ENCODE measurements at places on chromosomes 3 and 15.

DNA sequence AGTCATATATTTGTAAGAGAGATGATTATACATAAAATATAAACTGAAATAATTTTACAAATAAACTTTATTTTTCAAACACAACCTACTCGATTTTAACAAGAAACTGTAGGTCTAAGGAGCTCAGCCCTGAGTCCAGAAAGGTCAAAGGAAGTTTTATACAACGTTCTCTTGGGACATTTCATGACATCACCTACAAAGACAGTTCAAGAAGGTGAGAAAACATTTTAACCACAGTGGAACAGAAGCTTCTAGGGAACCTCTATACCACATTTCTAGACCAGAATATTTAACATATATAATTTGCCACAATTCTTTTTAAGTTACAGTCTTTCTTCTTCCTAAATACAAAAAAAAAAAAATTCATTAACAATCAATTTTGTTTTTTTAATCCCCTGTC lies 40.1 kb downstream of the CBLB start:
- no peak for DNase-seq

- DNase-seq, result no peak
These were observed 248.1 kb upstream of the NR2E3 start for GRCh38 chr15:71562251-71562650.

DNA sequence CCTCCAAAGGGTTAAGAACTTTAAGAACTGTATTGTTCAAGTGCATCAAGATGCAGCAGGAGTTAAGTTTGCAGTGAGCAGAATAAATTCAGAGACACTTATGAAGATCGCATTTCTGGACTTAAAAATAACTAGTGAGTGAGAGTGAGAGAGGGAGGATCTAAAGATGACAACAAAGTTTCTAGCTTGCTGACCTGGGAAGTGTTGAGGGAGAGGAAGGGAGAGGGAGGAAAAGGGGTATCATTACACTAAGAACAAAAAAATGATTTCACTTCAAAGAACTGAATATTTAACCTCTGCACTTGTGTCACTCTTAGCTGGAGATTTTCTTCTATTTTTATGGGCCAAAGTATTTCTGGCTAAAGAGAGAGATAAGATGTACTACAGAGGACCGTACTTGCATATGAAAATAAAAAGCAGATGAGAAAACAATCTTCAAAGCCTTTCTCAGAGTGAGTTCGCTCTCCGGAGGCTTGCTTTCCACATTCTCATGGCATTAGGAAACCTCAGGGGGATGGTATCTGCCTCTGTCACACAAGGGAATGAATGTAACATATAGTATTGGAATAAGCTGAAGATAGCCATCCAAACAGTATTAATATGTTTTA lies 91.4 kb upstream of the TJP1 start:
- no peak for DNase-seq

DNA sequence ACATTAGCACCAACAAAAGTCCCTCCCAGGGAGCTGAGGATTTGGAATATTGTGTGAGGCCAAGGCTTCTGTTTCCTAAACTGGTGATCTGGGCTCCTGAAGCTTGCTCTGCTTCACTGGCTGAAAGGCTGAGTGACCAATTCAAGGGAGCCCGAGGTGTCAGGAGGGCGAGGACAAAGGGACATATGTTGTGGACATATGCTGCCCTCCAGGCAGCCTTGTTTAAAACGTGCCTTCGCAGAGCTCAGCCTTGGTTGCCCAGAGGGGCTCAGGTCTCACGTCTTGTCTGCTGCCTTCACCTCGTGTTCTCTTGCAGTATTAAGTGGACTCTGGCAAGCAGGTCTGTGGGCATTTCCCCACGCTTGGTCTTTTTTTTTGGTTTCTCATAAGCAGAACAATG lies 7.0 kb downstream of the SLCO3A1 start:
- DNase-seq, result no peak

DNA sequence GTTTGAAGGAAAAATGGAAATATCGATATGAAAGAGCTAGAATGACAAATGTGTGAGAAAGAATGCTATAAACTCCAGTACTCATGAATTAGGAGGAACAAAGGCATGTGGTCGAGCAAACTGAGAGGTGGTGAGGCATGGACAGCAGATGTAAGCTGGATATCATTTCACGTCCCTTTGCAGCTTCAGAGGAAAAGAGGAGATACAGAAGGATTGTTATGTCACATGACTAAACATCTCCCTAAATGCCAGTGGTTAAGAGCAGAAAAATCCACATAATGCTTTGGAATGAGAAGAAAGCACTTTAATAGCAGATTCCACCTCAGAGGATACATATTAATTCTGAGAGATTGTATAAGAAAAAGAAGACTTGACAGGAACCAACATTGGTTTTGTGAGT lies 248.7 kb downstream of the ZIC4 start:
- DNase-seq, result no peak

- no peak for DNase-seq
These were observed 151.7 kb downstream of the MEGF11 start for GRCh38 chr15:66101715-66102395.

DNA sequence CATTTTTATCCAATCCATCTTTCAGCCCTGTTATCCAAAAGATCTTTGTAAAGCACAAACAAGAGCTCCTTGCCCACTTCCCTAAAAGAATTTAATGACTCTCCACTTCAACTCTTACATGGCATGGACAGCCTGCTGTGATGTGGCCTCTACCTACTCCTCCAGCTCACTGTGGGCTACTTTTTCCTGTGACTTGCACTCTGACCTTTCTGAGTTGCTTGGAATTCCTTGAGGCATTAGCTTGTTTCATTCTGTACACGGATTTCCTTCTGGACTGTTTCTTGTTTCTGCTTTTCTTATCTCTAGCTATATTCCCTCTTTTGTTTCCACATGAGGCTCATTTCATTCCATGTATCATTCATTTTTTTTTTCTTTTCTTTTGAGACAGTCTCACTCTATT lies 15.2 kb downstream of the QTRT2 start:
- DNase-seq, result no peak

- DNase-seq, result no peak
These were observed 33.3 kb upstream of the CGNL1 start for GRCh38 chr15:57343048-57343447.

DNA sequence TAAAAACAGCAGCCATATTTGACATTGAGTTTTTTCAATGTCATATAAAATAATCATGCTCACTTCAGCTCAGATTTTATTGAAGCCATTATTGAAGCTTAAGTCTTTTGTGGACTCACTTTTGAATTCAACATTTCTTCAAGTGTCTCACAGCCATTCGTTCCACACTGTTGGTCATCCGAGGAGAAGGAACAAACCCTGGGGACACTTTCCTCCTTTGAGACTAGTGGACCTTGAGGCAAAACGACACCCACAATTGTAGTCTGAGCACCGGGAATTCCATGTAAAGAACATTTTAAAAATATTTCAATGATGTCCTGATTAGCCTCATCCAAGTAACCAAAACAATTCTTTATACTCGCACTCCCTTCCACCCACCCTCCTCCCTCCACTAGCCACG lies 174.7 kb downstream of the CD47 start:
- DNase-seq, result no peak

- no peak for DNase-seq
These were observed 523.6 kb downstream of the NTRK3 start for GRCh38 chr15:87732976-87733375.

GRCh38 chr3:144380849-144381248 lies 409.2 kb downstream of the DIPK2A start:
- no peak for DNase-seq

- DNase-seq, result no peak
These were observed 88.8 kb upstream of the C3orf80 start for GRCh38 chr3:160136421-160136820.

DNA sequence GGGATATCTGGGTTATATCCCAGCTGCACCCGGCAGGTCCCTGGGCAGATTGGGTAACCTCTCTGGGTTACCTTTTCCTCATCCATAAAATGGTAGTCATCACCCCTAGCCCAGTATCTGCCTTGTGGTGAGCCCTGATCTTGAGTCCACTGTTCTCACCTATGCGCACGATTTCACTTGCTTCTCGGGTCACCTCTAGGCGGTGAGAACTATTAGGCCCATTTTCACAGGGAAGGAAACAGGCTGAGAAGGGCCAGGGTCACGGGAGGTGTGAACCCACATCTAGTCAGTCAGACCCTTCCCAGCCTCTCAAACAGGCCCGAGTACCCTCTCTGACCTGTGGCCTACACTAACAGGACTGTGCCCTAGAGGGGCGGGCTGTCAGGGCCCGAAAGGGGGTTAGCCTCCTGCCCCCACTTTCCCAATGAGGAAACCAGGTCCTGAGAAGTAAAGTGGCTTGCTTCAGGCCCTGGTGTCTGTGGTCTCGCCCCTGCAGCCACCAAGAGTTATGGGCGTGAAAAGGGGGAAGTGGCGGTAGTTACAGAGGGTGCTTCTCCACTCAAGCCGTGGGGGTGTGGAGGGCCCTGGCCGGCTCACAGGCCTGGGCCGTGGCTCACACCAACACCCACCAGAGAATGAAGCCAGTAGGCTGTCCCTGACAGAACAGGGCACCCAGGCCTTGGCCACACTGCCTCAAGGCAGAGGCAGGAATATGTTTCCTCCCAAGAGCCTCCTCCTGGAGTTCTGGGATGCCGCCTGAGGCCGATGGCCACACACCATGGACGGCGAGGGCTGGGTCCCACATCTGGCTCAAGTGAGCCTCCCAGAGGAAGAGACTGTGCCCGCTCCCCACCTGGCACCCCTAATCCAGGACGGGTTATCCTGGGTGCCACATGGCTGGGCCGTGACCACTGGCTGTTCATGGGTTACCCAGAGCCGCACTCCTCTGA lies 19.5 kb downstream of the PSTPIP1 start:
- DNase-seq, result no peak

GRCh38 chr3:28053759-28054158 lies 187.7 kb upstream of the CMC1 start:
- no peak for DNase-seq

GRCh38 chr15:88695691-88696251 lies 57.0 kb downstream of the ISG20 start:
- DNase-seq, result no peak

DNA sequence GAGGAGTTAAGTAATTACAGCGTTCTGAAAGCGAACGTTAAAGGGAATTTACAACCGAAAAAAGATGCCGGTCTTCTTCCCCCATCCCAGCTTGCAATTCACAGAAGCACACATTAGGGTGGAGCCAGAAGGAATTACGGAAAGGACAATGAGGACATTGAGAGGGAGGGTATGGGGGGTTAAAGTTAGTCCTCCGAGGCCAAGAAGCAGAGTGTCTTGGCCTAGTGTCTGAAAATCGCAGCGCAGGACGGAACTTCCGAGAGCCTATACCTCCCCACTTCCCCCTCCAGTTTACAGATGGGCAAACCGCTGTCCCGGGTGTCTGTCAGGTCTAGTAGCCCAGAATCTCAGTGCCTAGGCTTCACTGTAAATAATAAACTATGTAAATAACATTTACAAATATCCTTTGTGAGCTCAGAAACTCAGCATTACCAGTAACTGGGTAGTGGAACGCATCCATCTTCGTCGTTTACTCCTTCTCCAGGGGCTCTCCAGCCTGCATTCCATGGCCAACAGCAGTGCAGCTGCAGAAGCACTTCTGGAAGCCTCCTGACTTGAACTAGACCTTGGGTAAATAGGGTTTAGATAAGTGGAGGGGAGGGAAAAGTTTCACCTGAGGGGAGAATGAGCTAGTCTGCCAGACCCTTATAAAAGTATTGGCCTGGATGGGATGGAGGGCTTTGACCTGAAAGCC lies 922 bp downstream of the ADPRH start:
- no peak for DNase-seq

- no peak for DNase-seq
These were observed 139.7 kb downstream of the LIPC start for GRCh38 chr15:58571491-58571890.

GRCh38 chr3:185081521-185081920 lies 71.3 kb downstream of the C3orf70 start:
- no peak for DNase-seq

- no peak for DNase-seq
These were observed 9.2 kb downstream of the TBC1D5 start for GRCh38 chr3:17733215-17733614.
